ENCODE measurements at places on chromosomes 3 and 15. TPM values are rescaled to one million over a fixed set of nuclear protein-coding genes. Genes with fewer than 3 reads are reported as not detected.

Gene KIF7
- polyA plus RNA-seq: 7.1 TPM

Gene PLCH1
- polyA plus RNA-seq: 0.41 TPM

Gene SLC24A5
- 0.14 TPM for polyA plus RNA-seq

- DNase-seq: no peak
These were observed 20.6 kb upstream of the USP3 start for GRCh38 chr15:63483521-63484371.

- DNase-seq: no peak
These were observed 9.8 kb downstream of the ISG20 start for GRCh38 chr15:88648357-88649214.

- no peak for DNase-seq
These were observed 96.0 kb downstream of the RPLP1 start for GRCh38 chr15:69548395-69549180.

DNA sequence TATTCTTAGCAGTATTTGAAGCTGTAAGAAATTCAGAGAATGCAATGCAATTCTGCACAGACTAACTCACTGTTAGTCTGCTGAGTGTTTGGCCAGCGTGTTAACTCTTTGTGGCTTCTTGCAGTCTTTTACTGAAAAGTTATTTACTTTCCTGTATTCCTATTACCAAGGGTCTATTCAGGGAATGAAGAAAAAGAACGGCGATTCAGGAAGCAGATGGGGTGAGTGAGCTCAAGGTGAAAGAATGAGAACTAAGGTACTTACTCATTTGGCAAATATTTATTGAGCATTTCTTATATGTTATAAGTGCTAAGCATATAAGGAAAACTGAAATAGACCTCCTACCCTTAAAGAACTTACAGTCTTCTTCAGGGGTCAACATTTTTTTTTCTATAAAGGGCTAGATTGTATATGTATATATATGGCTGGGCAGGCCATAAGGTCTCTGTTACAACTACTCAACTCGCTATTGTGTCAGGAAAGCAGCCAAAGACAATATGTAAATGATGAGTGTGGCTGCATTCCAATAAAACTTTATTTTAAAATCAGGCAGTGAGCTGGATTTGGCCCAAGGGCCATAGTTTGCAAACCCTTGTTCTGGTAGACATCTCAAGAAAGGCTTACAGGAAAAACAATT, 271.9 kb upstream of the GADL1 start:
- no peak for DNase-seq

Data from hindlimb muscle (tissue), 1 donor.